Large intestine (tissue), 12 donors: ENCODE measurements at places on chromosomes 5 and 9. TPM values are rescaled to one million over a fixed set of nuclear protein-coding genes. Genes with fewer than 3 reads are reported as not detected.

Gene CLIC3
- polyA plus RNA-seq = 3.6 TPM

Gene INSYN2B
- polyA plus RNA-seq = 0.34 TPM

Gene ZDHHC11B
- 16.1 TPM for polyA plus RNA-seq

Gene SPATA31A3
- polyA plus RNA-seq = not detected

Gene SLC6A19
- 295 TPM for polyA plus RNA-seq

Gene GPR150
- polyA plus RNA-seq = 0.90 TPM

Gene TNC
- polyA plus RNA-seq = 19.9 TPM
